ENCODE measurements at places on chromosomes 16 and 17.

DNA sequence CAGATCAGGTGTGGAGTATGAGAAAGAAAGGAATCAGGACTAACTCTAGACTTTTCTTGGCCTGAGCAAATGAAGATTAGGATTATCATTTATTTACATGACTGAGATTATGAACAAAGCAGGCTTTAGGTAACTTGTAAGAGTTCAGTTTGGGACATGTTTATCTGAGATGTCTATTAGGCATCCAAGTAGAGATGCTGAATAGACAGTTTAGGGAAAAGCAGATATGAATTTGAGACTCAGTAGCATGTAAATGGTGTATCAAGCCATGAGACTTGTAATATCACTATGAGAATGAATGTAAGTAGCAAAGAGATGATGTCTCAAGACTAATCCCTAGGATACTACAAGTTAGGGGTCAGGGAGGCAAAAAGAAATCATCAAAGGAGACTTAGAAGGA is 8.6 kb upstream of the HS3ST2 start:
- no peak for DNase-seq

GRCh38 chr17:58318065-58318481 is 10.5 kb downstream of the TSPOAP1 start:
- DNase-seq: no peak

DNA sequence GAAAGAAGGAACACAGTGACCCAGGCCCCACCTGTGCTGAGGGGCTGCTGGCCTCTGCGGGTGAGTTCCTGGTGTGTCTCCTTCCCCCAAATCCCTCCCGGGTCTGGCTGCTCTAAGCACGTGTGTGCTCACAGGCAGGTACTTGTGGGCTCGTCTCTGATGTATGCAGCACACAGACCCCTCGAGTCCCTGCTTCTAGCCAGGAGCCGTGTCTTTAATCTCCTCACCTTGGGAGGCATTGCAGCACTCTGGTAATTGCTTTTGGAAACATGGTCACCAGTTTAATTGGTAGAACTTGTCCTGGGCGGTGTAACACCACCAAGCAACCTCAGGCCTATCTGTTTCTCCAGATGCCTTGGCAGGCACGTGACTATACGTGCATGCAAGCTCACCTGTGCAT is 8.8 kb upstream of the RPL38 start:
- DNase-seq: no peak

GRCh38 chr17:16820161-16820877 is 130.3 kb downstream of the CCDC144A start:
- DNase-seq: no peak

DNA sequence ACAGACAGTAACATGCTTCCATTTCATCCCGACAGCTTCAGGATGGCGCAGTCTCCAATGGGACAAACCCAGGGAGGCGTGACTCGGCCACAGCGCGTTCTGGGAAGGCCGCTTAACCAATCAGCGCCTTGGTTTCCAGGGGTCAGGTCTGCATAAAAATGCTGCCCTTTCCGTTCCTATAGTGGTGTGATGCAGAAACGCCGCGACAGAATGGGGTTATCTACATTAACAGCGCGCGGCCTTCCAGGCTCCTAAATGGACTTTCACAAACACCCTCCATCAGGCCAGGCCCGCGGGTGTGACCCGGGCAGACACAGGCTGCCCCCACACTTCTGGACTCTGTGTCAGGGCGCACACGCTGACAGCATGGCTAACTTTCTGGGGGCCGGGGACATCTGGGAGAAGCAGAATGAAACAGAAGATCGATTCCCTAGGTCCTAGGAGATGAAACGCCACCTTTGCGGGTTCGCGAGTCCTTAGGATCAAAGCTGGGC is 792 bp downstream of the TMEM231 start:
- DNase-seq: no peak

Measured in CD4-positive, alpha-beta T cell treated with Interleukin-1 beta for 1 hour (primary cell).